ENCODE measurements at places on chromosomes 1 and 21. TPM values are rescaled to one million over a fixed set of nuclear protein-coding genes. Genes with fewer than 3 reads are reported as not detected.

USH2A gene
- 0.01 TPM for polyA plus RNA-seq

- no peak for DNase-seq
Measured at GRCh38 chr1:24172598-24172997, 14.5 kb downstream of the IFNLR1 start.

DNA sequence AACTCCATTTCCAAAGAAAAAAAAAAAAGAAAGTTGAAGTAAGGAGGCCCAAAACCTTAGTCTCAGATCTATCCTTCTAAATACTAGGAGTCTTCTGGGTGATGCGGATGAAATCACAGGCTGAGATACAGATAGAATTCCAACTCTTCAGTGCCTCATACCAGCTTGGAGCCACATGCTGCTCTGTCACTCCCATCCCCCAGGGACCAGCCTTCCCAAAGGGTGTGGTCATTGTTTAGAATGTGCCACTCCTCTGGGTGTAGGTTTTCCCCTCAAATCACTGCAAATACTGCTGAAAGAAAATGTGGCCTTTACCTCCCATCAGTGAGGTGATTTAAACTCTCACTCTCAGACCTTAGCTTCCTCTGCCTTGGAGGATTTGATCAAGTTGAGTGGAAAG lies 112.9 kb downstream of the CDC7 start:
- DNase-seq: no peak

CDA gene
- 2.8 TPM for polyA plus RNA-seq

All from AG04450 (cell line).